Stimulated activated CD4-positive, alpha-beta T cell treated with anti-CD3 and anti-CD28 coated beads, Interleukin-1b, Interleukin-23, amount 100 ng/mL, for 1 hour (primary cell): ENCODE measurements at places on chromosomes 1 and 21.

DNA sequence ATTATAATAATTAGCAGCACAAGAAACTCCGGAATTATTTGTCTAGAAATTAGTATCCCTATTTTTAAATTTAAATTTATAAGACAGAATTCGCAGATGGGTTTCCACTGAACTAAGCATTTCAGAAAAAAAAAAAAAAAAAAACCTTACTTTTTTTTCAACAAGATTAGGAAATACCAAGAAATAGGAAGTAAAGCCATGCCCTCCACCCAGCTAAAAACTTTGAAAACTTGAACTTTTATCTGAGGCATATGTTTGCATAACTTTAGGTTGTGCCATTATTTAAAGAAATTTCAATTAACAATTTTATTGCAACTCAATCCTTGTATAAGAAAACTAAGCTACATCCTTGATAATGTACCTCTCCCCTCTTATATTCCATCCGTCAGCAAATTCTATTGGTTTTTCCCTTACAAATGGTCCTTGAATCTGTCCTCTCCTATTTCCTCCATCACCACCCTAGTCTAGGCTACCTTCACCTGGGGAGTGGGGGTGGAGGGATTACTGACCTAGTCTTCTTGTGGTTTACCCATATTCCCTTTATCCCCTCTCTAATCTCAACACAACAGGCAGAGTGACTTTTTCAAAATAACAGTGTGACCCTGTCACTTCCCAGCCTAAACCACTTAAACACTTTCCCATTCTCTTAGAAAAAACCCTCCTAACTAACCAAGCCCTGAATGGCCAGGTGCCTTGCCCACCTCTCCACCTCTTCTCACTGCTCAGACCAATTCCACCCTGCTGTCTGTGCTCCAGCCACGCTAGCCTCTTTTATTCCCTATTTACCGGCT, 1.4 kb upstream of the EVI5 start:
- no peak for DNase-seq

GRCh38 chr1:39539252-39539790, 37.3 kb downstream of the PABPC4 start:
- DNase-seq: no peak

DNA sequence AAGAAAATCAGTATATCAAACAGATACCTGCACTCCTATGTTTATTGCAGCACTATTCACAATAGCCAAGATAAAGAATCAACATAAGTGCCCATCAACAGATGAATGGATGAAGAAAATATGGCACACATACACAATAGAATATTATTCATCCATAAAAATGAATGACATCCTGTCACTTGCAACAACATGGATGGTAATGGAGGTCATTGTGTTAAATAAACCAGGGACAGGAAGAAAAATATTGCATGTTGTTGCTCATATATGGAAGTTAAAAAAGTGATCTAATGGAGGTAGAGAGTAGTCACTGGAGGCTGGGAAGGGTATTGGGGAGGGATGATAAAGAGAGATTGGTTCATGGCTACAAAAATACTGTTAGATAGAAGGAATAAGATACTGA, 65.4 kb upstream of the CR2 start:
- DNase-seq: no peak

DNA sequence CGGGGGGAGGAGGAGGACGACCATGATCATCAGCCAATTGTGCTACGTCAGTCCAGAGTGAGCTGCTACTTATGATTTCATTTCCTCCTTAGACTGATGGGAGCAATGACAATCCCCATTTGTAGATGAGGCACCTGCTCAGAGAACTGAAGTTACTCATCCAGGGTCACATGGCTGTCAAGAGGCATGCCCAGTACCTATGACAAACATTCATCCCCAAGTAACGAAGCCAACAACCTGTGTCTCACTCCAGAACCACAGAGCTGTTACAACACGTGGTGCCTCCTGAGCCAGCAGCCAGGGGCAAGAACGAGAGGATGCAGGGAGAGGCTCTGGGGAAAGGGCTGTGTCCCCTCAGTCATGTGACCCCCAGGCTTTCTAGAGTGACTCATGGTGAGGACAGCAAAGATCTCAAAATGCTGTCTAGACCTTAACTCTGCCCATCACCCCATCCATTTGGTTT, 93.6 kb downstream of the SIM2 start:
- DNase-seq: no peak

GRCh38 chr1:203324105-203325025, 19.0 kb downstream of the BTG2 start:
- DNase-seq: no peak

GRCh38 chr1:172599912-172600311, 59.0 kb upstream of the FASLG start:
- no peak for DNase-seq

DNA sequence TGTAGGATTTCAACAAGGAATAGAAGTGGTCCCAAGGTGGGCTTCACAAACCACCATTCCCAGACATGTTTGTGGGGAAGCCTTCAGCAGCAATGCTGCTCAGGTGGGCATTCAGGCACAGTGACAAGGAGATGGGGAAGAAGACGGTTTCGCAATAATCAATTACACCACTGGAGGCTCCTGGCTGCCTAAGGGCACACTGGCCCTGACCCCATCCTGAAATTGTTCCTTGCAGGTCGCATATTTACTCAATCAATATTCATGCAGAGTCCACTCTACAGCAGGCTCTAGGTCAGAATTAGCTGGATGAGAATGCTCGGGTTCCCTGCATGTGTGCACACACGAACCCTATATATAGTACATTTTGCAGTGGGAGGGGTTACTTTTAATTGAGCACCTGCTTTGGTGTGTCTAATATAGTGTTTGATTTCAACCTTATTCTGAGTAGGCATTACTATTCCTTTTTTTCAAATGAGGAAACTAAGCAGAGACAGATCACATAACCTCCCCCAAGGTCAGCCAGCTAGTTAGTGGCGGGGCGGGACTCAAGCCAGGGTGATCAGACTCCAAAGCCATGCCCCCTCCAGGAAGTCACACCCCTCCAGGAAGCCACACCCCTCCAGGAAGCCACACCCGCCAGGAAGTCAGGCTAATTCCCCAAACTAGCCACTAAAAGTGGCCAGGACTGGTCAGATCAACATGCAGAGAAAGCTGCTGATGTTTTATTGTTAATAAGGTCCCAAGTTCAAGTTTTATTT, 106.5 kb downstream of the HLCS start:
- no peak for DNase-seq

DNA sequence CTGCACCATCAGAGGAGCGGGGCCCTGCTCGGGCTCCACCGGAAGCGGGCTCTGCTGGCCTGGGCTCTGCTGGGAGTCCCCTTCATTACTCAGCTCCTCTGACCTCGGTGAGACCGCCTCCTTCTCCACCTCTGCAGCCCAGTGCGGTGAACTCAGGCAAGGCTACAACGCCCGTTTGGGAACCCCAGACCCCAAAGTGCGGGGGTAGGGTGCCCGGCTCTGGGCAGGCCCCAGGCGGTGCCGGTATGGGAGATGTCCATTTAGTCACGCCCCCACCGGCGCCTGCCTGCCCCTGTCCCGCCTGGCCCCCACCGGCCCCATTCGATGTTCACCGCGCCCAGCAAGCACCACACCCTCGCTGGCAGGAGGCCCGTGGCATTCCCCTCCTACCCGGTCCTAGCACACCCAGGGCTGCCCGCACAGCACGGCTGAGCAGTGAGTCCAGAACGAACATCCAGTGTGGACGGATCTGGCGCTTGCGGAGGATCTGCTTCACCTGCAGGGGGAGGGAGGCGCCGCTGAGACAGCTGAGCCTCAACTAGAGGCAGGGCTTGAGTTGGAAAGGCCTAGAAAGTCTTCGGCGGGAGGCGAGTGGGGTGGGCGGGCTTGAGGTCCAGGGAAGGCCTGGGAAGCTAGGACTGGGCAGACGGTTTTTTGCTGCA, 10.0 kb downstream of the MAP3K6 start:
- DNase-seq: no peak

GRCh38 chr1:187415065-187415464, 586.3 kb downstream of the PLA2G4A start:
- DNase-seq: no peak

GRCh38 chr1:19756480-19756879, 43.2 kb downstream of the TMCO4 start:
- DNase-seq: no peak

DNA sequence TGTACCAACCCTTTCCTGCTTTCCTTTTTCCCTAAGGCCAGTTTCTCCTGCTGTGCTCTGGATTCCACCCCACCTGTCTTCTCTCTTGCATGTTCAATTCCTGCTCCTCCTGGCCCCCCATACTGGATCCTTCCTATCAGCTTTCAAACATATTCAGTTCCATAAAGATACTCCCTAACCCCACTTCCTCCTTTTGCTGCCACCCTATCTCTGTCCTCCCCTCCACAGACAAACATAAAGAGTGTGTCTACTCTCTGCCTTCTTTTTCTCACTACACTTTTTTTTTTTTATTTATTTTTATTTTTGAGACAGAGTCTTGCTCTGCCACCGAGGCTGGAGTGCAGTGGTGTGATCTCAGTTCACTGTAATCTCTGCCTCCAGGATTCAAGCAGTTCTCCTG, 16.9 kb upstream of the RPF1 start:
- DNase-seq: no peak

DNA sequence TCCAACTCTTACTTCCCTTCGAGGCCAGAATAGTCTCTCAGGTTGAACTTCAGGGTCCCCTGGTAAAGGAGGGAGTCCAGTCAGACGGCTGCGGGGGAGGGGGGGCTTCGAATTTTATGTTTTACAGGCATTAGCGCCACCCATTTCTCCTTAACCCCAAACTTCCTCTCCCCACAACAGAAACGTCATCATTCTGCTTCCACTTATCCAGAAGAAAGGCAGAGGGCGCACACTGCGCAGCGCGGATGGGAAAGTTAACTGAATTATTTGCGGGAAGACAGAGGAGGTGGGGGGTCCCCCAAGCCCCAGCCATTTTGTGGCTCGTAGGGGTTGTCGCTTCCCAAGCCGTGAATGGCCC, 529 bp upstream of the PRMT2 start:
- DNase-seq: no peak

DNA sequence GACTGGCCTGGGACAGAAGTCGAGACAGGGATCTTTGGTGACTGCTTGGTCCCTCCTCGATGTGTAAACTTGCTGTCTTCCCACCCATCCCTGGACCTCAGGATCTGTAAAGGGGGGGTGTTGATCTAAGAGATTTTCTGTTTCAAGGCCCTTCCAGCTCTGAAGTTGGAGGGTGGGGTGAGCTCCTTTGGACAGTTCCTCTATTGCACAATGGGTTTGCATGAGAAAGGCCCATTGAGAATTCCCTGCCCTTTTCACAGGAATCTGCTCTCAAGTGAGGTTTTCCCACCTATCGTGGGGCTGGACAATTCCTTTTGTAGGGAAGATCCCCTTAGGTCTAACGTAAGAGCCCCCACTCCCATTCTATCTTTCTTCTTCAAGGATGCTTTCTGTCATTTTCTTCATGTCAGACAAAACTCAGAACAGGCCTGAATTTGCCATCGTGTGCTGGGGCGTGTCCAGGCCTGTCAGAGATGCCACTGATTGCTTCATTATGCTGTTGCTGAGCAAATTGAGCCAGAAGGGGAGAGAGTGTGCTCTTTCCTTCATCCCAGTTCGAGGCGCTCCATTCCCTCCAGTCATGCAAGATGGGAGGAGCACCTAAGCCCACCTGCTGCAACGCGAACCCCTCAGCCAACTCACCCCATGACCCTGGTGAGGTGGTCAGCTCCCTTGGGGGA, 149.9 kb upstream of the IGSF21 start:
- DNase-seq: no peak

DNA sequence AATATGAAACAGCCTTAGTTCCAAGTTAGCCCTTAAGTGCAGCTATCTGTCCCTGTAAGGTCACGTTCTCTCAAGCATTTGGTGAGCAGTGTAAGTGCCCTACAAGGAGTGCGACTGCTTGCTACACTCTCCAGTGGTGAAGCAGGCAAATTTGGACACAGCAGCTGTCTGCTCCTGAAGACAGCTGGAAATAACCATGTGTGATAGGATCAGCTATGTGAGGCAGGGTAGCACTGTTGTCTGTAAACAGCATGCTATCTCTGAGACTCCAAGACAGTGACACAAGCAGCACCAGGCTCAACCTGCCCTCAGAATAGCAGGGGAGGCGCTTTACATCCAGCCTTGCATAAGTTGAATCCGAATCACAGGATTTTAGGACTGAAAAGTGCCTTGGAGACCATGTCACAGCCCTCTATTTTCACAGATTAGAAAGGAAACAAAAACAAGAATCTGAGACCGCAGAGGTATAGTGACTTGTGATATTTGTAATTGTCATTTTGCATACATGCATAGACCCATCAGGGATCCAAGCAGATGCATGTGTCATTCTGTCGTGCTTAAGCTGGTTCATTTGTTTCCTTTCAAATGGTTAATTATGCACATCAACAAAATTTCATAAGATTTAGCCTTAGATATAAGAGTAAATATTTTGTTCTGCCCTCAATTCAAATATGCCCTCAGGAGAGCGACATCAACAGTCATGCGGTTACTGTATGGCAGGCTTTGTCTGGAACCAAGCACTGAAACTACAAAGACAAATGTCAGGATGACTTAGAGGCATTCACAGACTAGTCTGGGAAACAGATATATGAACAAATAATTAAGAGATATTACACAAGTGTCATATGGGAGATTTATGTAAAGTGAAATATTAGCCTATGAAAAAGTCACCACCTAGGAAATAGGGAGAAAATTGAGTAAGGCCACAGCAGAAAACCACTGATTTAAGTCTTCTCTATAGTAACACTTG, 134.9 kb upstream of the NRIP1 start:
- no peak for DNase-seq

GRCh38 chr1:200676829-200677228, 7.1 kb upstream of the DDX59 start:
- no peak for DNase-seq

GRCh38 chr1:28830814-28831213, 18.8 kb downstream of the OPRD1 start:
- DNase-seq: no peak

DNA sequence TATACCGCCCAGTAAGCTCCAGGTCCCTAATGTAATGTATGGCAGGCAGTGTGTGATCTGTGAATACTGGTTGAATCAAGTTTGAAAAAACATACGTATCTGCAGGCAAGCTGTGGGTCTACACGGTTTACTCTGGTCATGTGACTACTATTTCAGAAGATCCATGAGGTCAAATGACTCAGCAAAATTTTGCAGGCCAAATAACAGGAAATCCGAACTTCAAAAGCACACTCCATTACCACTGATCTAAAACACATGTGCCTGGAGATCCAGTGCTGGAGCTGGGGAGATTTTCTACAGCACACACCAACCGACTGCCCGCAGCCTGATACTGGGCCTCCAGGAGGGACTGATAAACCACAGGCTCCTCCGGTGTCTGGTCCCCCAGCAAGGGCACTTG, 64.5 kb upstream of the SLC44A3 start:
- DNase-seq: no peak

- DNase-seq: no peak
Measured at GRCh38 chr1:18693256-18694098, 62.8 kb downstream of the PAX7 start.
